Activated gamma-delta T cell treated with Interleukin-2 at 50 U/mL for 16 hours (primary cell): ENCODE measurements at places on chromosomes 4 and X.

- no peak for DNase-seq
Observed at GRCh38 chrX:106940068-106940467, 19.9 kb downstream of the CLDN2 start.

DNA sequence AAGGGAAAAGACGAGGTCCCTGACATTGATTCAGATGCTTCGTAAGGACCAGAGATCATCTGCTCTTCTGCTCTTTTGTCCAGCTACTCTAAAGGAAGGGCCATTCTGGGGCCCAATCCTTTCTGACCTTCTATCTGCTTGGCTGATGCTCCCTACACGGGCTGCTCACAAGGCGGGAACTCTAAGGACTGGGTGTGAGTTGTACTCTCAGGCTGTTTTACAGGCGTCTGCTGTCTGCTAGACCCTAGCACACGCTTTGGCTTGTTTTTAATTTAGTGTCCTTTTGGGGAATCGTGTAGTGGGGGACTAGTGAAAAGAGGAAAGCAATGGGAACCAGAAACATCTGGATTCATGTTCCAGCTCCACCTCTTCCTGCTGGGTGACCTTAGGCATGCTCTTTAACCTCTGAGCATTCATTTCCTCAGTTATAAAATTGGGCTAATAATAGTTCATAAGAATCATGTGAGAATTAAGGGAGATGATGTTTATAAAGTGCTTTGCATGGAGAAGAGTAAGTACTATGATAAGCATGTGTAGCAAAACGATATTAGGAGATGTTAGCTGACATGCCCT lies 53.1 kb downstream of the CASP3 start:
- no peak for DNase-seq

GRCh38 chr4:80322716-80323115 lies 12.8 kb upstream of the CFAP299 start:
- no peak for DNase-seq

DNA sequence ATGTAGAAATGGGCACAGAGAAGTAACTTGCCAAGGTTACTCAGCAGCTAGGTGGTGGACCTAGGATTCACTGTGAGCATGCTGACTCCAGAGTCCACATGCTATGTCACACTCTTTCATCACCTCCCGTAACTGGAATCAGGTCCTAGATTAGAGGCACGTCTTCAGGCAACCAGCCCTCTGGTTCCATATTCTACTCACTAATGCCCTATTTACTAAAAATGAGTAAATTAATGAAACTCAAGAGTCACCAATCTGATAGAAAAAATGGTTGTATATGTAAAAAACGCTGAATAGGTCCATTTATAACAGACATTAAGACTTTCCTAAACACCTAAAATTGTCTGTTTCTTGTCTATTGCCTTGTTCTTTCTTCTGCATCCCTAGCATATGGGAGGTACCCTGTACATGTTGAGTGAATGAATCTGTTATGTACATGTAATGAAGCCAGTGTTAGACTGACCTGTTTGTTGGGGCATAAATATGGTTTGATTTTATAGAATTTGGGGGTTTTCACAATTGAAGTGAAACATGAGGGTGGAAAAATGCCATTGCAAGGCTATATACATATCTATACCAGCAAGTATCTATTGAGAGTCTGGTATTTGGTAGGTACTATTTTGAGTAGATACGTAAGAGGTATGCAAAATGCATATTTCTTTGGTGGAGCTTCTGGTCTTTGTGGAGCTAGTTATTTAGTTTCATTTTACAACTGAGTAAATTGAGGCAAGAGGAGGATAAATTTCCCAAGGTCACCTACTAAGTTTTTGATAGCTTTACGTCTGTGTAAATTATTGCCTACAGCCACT lies 7.5 kb upstream of the RUFY3 start:
- no peak for DNase-seq

GRCh38 chrX:150582338-150582948 lies 14.0 kb downstream of the MTM1 start:
- DNase-seq: no peak
